ENCODE measurements at places on chromosomes 3 and 15.

DNA sequence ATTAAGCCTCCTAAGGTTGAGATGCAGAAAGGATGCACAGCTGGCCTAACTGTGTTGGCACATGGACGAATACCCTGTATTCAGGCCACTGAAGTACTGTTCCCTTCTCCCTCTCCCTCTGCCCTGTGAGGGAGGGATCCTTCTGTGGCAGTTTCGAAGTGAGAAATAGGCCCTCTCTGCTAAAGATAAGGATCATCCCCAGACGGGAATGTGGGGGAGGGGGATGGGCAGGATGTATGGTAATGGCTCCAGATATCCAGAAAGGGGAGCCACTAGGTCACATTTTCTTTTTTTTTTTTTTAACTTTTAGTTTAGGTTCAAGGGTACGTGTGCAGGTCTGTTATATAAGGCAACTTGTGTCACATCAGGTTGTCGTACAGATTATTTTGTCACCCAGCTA lies 463.1 kb downstream of the TBL1XR1 start:
- no peak for DNase-seq

- DNase-seq, result no peak
Observed at GRCh38 chr3:101036213-101036618, 43.0 kb upstream of the ABI3BP start.

DNA sequence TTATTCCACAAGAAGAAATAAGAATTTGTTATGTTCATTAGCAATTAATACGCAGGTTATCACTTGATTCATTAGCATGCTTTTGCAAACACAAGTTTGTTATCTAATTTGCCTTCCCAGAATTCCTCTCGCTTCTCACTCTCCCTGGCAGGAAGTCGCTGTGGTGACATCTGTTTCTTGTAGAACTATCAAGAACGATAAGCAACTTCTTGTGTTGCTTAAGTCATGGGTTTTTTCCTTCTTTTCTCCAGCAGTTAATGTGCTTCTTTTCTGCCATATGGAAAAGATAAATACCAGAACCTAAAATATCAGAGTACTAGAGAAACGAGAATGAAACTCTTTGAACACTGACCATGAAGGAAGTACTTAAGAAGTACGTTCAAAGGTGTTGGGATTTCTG lies 99.8 kb upstream of the CHMP2B start:
- DNase-seq, result no peak

- no peak for DNase-seq
Observed at GRCh38 chr15:70324001-70324974, 226.6 kb upstream of the TLE3 start.

DNA sequence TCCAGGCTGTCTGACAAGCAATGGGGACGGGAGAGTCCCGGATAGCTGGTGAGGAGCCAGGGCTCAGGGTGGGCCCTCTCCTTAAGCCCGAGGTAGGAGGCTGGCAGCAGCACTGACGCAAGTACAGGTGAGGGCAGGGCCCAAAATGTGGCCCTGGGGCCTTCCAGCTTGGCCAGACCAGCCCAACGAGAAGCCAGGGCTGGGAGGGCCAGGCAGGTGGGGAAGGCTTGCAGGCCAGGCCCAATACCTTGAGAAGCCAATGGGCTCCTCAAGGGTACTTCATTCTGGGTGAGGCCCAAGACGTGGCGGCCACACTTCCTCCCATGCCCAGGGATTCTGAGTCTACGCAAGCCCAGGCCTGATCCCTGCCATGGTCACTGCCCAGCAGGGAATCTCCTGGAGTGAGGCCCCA lies 37.2 kb downstream of the AMOTL2 start:
- DNase-seq, result no peak

Data from activated CD8-positive, alpha-beta memory T cell treated with anti-CD3 and anti-CD28 coated beads for 4 hours (primary cell).